ENCODE measurements at places on chromosomes 2 and 18.

DNA sequence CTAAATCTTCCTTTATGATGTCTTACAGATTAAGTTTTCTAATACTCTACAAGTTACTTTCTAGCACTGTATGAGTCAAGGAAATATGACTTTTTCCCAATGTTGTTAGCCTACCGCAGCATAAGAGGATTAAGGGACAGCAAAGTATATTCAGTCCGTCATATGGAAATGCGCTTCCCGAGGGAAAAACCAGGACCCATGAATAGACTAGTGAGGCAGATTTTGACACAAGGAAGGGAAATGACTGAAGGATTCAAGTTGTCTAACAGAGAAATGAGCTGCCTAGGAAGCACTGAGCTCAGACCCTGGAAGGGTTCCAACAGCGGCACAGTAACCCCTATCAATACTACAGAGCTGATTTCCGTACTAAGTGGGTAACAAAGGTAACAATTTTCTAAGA lies 12.0 kb downstream of the SEPTIN10 start:
- no peak for DNase-seq

DNA sequence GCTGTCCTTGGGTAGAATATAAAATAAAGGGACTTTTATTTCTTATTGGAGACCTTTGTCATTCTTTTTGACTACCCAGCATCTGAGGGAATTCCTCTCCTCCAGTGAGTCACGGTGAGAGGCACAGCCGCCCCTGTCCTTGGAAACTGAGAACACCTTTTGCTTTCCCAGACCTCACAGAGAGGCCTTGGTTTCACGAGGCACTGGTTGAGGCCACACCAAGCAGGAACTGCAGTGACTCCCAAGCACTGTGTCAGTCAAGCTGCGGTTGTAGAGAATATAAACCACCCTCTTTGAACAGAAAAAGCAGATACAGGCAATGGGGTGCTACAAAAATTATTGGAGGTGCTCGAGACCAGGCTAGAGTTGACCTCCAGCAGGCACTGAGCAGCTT lies 16.4 kb downstream of the PRKAG3 start:
- DNase-seq: no peak

GRCh38 chr2:46704593-46704992 lies 211.0 kb downstream of the MCFD2 start:
- DNase-seq: no peak

DNA sequence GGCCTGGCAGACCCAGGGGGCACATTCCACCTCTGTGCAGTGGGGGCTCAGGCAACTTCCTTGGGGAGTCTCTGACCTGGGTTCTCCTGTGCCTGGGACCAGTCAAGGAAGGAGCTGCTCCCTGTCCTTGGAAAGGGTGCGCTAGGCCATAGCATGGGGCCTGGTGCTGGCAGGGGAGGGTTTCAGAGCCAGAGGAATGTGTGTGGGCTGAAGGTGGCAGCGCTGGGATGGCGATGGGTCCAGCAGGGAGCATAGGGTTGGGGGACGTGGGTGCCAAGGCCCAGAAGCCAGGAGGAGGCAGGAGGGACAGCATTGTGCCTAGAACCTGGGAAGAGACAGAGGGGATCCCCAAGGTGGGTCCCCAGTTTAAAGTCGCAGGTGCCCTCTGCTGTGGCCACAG lies 66.3 kb upstream of the TUBA3E start:
- DNase-seq: no peak

GRCh38 chr2:29786361-29786760 lies 135.0 kb downstream of the ALK start:
- DNase-seq: no peak

DNA sequence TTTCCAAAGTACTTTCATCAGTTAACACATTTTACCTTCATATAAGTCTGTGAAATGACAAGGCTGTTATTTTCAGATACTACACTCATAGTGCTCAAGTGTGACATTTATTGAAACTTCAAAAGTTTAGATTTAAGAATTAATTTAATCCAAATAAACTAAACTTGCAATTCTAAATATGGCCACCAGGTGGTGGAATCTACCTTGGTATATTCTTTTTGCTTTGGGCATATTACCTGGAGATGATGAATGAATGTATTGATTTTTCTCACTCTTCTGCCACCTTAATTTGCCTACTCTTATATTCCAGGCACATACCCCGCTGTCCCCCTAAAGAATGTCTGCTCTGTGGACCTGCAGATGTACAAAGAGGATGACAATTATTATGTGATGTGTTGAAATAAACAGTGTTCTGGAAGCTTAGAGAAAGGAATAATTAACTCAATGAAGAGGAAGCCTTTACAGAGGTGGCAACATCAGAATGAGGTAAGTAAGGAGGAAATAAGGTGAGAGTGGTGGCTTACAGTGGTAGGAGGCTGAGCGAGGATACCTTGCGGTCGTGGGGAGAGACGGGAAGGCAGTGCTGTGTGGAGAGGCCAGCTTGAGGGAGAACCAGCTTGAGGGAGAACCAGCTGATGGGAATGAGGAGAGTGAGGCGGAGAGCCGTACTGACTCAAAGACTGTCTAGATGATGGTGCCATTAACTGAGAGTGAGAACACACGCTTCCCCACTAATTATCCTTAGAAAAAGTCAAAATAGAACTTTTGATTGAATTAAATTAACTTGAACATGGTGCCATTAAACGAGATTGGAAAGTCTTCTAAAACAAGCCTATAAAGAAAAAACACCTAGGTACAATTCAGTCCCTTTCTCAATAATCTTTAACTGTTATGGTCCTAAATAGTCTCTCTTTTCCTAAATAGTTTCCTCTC lies 179.5 kb downstream of the CELF4 start:
- DNase-seq: no peak

DNA sequence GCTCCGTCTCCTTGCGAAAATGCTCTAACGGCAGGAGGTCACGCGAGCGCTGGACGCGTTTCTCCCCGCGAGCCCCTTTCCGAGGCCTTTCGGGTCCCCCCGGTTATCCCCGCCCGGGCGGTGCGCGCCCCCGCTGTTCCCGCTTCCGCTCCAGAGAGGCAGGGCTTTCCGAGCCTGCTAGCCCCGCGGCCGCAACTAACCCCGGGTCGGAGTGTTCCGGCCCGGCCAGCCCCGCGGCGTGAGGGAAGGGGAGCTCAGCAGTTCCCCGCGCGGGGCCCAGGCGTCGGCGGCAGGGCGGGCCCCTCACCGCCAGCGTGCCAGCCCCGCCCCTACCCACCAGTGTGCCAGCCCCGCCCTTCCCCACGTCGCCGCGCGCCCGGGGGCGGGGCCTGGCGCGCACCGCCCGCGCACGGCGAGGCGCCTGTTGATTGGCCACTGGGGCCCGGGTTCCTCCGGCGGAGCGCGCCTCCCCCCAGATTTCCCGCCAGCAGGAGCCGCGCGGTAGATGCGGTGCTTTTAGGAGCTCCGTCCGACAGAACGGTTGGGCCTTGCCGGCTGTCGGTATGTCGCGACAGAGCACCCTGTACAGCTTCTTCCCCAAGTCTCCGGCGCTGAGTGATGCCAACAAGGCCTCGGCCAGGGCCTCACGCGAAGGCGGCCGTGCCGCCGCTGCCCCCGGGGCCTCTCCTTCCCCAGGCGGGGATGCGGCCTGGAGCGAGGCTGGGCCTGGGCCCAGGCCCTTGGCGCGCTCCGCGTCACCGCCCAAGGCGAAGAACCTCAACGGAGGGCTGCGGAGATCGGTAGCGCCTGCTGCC lies at the start of gene MSH6:
TSS of gene MSH6 (plus strand) at position 475 of the 815 bp plus-strand sequence. CDS start at position 564, 89 bp downstream.
- DNase-seq: peak; percentile 75

DNA sequence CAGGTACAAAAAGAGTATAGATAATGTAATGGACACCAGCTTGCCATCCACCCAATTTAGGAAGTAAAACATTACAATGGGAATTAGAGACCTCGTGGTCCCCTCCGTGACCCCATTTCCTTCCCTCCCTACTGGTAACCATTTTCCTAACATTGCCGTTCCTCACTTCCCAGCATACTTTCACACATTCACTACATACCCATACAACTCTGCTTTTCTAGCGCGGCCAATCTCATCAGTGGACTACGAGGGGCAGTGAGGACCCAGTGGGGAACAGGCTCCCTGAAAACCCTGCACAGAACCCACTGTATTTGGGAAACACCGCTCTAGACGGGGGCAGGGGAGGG lies 1.1 kb downstream of the ENOSF1 start:
- no peak for DNase-seq

DNA sequence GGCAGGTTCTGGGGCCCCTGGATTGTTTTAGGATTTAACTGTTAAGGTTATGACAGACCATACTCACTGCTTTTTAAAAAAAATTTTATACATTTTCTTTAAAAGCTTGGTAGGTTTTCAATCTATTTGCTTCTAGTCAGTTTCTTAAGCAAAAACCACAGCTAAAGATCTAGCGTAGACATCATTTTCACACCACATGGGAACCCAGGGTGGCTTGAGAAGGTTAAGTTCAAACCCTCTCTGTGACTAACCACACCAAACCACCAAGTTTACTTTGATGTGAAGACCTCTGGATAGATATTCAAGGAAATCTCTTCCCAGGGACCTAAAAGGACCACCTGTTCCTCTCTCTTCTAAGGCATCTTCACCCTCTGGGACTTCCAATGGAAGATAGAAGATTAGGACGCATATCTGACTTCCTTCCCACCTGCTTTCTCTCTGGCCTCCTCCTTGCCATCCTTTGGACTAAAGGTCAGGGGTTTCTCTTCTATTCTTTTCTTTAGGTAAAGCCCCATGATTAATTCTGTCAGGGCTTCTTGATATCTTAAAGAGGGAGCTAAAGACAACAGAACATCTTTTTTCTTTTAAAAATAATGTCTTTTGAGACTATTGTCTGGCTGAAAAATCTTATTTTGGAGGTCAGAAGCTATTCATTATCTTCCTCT lies 32.3 kb downstream of the FOSL2 start:
- DNase-seq: no peak

DNA sequence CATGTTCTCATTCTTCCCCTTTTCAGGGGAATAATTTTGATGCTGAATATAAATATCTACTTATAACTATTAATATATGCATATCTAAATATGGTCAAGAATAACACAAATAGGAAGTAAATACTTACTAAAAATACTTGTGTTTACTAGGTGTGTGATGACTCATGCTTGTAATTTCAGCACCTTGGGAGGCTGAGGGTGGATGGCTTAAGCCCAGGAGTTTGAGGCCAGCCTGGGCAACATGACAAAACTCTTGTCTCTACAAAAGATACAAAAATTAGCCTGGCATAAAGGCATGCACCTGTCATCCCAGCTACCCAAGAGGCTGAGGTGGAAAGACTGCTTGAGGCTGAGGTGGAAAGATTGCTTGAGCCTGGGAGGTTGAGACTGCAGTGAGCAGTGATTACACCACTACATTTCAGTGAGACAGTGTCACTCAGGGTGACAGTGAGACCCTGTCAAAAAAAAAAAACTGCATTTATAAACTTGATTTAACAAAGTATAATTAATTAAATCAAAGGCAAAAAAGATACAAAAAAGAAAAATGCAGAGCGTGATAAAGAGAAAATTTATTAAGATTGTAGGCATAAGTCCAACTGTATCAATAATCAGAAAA lies 703.1 kb upstream of the VRK2 start:
- DNase-seq: no peak

DNA sequence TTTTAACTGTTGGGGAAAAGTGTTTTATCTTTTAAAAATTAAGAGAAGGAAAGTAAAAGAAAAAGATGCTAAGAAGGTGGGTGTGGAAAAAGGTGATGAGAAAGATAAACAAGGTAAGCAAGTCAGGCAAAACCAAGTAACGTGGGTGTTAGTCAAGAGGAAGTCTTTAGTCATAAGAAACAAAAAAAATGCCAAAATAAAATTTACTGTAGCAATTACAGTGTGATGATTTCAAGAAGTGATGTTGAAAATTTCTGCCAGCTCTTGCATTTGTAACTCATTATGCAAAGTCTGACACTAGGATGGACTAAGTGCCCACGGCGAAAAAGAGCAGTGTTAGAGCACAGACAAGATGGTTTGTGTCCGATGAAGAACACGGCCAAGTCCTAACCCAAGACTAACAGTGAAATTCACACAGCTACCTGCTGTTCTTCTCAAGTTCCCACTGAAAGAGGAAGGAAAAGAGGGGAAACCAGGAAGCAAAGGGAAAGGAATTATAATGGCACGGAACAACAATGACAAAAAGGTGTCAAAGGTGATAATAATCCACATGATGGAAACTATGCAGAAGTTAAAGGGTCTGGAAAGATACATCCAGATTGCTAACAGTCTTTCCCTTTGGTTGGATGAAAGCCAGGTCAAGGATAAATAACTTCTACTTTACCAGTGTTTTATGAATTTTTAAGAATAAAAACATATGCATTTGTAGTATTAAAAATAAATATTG lies 34.1 kb downstream of the NOL10 start:
- DNase-seq: no peak

DNA sequence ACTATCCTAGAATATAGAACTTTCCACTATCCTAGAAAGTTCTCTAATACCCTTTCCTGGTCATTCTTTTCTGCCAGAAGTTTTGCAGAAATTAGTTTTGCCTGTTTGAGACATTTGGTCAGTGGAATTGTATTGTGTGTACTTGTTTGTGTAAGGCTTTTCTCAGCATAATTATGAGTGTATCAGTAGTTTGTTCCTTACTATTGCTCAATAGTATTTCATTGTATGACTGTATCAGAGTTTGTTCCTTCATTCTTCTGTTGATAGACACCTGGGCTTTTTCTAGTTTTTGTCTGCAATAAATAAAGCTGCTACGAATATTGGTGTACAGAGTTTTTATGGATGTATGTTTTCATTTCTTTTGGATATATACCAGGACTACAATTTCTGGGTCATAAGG lies 27.2 kb downstream of the CCDC138 start:
- no peak for DNase-seq

- no peak for DNase-seq
Observed at GRCh38 chr2:890791-891190, 59.9 kb upstream of the SNTG2 start.

DNA sequence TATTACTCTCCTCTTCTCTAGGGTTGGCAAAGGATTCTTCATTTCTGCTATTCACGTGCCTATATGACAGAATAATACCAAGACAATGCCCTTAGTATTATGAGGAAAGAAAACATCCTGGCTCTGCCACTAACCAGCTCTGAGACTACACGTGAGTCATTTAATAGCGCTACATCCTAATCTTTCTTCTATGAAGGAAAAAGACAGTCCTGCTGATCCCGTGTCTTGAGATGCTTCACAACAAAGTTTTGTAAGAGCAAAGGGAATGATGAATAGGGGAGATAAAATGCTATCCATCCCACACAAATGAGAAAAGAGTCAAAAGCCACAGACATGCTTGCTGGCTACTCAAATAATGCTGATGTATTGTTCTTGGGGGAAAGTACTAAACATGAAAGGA lies 152.8 kb downstream of the PID1 start:
- DNase-seq: no peak

DNA sequence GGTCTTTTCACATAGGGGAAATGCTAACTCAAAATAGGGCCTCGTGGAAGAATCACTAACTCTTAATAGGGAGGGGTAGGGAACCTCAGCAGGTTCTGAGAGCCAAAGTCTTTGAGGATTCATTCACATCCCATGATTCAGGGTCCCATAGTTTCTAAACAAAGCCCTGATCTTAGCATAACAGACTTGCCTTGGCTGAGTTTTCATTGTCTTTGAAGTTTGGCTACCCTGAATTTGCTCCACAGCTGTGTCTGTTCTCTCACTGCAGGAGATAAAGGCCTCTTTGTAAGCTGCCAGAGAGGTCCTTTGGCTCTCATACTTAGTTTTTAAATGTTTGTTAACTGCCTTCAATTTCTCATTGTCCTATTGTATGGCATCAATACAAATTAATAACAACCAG lies 54.5 kb downstream of the ZDBF2 start:
- DNase-seq: no peak

- no peak for DNase-seq
Observed at GRCh38 chr2:8957628-8958027, 45.9 kb downstream of the MBOAT2 start.

GRCh38 chr2:28621172-28622100 lies 125.6 kb downstream of the PLB1 start:
- peak; percentile 53 for DNase-seq

- no peak for DNase-seq
Observed at GRCh38 chr2:205555566-205556230, 126.6 kb upstream of the NRP2 start.
